ENCODE measurements at places on chromosomes 4 and X. TPM values are rescaled to one million over a fixed set of nuclear protein-coding genes. Genes with fewer than 3 reads are reported as not detected.

The SPANXN3 gene
- not detected for total RNA-seq

The GPR173 gene
- total RNA-seq, result 1.3 TPM

The RAB39B gene
- 6.0 TPM for total RNA-seq

The LAGE3 gene
- 17.8 TPM for total RNA-seq

The GATA1 gene
- not detected for total RNA-seq

The ZNF711 gene
- 1.8 TPM for total RNA-seq

The DUSP21 gene
- not detected for total RNA-seq

The NEIL3 gene
- total RNA-seq, result 5.8 TPM

The AMELX gene
- not detected for total RNA-seq

The PPARGC1A gene
- total RNA-seq, result 0.12 TPM

The TRAM1L1 gene
- 0.75 TPM for total RNA-seq

The CMC4 gene
- 8.0 TPM for total RNA-seq

Measured in MCF 10A (cell line).